ENCODE measurements at places on chromosomes 3 and 15.
A peak's percentile ranks its signal among the peaks of the same experiment; 100 is the strongest.

- no peak for DNase-seq
These were observed 242.9 kb upstream of the BHLHE40 start for GRCh38 chr3:4736284-4736861.

GRCh38 chr3:136075218-136075808 is 109.8 kb downstream of the PPP2R3A start:
- peak; percentile 49 for DNase-seq

GRCh38 chr15:73915082-73915481 is 11.2 kb upstream of the LOXL1 start:
- no peak for DNase-seq

GRCh38 chr3:11553436-11554235 is 90.1 kb downstream of the VGLL4 start:
- no peak for DNase-seq

DNA sequence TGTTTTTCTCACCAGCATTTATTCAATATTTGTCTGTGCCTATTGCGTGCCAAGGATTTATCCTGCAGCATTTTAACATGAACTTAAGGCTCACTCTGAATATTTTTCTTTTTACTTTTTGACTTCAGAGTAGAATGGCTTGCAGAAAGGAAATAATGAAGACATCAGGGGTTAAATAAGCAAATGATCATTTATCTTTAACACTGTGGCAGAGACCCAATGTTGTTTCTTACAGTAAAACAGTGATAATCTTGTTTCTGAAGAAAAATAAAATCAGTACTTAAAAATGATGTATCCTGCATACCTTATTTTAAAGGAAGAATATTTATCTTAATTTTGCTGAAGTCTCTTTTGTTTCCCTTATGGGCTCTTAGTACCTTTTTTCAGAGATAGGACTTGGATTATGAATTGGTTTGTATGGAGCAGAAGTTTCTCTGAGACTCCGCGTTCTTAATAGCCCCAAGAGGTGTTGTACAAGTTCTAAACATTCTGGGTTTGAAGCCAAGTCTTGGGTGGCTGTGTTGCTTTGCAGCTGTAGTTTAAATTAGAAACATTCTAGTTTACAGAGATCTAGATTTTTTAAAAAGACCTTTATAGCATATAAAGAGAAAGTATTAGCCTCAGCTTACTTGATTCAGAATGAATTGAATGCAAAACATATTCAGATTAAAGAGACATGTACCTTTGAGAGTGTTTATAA is 40.5 kb downstream of the COL6A6 start:
- no peak for DNase-seq

DNA sequence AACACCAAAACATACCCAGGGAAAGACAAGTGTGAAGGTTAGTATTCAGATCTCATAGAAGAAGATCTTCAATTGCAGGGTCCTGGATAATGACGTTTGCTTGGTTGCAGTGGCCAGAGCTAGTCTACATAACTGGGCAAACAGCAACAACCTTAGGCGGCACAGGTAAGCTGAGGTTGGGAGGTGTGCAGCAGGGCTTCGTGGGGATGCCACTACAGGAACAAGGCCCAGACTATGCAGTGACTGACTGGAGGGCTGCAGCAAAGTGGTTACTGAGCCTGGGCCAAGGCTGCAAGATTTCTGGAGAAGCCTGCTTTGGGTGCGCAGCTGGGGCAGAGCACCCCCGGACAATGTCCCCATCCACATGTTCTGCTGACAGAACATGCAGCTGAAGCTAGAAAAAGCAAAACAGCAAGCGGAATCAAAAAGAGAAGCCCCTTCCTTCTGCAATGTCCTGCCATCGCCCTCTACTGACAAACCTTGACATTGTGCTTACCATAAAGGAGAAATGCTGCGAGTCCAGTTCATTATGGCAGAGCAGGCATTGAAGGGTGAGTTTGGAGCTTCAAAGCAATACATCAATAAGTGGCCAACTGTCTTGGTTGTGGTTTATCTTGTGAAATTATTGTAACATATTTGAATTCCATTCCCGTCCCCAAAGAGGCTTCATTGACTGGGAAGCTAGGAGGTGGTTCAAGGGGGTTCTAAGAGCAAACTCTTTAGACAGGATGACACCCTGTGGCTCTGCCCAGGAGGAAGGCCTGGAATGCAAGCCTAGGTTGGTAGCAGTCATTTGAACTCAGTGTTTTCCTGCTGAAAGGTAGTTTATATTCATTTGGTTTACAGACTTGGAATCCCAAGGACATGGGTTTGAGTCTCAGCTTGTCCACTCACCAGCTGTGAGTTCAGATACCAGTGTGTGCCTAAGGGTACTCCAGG is 217.0 kb downstream of the PDCD6IP start:
- no peak for DNase-seq

DNA sequence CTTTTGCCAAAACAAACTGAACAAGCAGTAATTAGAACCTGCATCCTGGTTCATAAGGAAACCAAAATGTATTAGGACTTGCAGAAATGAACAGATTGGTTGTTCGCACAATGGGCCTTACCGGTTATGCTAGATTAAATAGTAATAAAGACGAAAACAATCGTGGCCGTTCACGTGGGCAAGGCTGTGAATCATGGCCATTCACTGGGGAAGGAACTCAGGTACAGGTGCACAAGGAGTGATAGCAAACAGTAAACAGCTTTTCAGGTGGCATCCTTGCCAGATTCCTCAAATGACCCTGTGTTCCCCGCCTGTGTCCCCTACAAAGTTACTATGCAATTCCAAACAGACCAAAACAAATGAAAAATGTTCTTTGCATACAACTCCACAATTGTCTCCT is 8.2 kb downstream of the LRIG1 start:
- no peak for DNase-seq

DNA sequence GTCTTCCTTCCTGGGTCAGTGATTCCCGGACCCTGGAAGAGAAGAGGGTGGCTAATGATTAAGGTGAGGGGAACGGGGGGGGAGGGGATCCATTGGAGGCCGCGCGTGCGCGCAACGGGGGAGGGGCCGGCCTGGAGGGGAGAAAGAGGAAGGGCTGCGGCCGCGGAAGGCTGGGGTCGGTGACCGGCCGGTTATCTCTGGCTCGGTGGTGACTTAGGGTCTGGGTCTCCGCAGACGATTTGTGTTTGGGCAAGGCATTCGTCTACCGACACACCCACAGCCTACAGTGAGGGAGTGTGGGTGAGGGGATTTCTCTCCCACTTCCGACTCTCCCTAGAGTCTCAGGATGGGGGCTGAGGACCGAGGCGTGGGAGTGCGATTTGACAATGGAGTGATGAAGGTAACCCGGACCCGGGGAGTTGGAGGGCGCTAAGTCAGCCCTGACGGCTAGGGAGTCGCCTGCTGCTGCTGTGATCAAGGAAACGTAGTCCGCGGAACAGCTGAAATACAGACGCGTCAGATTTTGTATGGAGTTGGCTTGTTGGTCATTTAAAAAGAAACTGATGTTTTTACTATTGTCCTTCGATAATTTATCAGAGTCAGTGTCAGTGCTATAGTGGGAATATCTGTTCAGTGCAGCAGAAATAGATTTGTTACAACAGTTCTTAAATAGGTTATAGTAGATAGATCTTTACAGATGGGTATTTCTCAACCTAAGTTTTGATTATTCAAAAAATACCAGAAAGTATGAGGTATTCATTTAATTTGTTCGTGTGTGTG is 733 bp downstream of the RNF111 start:
- DNase-seq = peak; percentile 75

DNA sequence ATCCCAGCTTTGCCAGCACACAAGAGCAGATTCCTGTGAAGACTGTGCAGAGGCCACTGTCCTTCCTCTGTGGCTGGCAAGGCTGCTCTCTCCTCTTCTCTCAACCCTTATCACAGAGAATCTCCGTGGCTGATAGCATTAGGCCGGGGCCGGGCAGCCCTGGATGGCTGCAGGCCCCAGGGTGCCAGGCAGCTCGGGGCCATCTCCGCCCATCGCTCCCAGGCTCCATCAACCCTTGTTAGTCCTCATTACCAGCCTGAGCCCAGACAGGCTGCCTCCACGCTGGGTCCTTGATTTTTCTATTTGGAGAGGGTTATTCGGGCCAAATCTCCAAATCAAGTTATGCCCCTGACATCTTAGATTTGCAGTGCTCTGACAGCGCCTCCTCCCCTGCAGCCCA is 39.1 kb downstream of the MRPL46 start:
- DNase-seq = no peak

DNA sequence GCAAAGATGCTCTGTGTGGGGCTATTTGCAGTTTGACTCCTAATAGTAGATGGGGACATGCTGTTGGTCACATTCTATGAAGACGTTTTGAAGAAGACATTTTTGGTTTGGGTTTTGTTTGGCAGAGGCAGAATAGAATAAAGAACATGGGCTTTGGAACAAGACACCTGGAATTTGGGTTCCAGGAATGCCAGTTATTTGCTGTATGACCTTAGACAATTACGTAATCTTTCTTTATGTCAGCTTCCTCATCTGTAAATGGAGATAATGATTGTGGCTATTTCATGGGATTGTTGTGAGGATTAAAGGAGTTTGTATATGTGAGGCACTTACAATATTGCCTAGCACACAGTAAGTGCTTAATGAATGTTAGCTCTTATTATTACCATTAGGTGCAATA is 91.6 kb downstream of the MESD start:
- DNase-seq = no peak

DNA sequence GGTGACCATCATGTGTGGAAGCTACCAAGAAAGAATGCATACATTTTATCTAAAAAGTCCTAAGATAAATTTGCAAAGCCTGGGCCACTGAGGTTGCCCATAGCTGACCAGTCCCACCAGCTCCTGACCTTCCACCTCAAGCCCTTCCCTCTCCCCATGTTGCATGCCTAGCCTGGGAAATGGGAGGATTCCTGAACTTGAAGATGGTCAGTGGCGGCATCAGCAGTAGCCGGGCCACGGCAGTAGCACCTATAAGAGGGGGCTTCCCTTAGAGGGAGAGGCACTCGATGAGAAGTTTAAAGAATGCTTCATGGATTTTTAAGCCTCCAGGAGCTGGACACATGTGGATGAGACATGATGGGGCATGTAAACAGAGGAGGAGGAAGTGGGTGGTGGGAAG is 172.1 kb downstream of the KLF13 start:
- DNase-seq = no peak

DNA sequence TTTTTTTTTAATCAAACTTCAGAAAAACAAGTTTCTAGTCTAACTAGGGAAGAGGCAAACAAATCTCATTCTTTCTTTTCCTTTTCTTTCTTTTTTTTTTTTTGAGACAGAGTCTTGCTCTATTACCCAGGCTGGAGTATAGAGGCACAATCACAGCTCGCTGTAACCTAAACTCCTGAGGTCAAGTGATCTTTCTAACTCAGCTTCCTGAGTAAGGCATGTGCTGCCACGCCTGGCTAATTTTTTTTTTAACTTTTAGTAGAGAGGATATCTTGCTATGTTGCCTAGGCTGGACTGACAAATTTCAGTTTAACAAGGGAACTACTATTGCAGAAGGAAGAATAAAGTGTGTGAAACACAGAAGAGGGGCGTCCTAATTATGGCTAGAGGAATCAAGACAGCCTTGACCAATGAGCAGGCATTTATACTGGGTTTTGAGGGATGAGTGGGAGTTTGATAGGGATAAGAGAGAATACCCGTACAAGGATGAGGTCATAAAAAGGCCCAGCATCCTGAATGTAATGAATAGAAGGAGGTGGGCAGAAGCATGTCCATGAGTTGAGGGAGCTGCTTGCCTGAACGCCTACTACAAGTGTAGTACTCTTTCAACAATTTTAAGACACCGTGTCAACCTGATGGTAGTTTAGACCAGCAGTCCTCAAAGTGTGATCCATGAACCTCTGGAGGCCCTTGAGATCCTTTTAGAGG is 6.7 kb upstream of the ZFAND6 start:
- no peak for DNase-seq

DNA sequence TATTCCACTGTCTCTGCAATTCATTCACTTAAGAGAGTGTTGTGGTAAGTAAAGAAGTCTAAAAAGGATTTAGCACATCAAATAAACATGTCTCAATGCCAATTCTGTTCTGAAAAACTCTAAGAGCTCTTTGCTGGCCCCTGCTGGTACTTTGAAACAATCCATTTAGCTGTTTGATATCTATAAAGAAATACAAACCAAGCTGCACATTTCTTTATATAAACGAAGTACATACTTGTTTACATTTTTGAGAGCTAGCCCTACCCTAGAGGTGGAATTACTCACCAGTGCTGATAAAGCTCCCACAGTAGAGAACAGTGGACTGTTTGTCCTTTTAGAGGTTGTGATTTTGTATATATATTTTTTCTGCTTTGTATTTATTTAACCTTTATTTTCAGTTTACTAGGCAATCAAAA is 75.5 kb downstream of the NEDD4 start:
- DNase-seq = no peak

GRCh38 chr3:112688085-112688769 is 47.3 kb upstream of the CCDC80 start:
- DNase-seq = no peak

DNA sequence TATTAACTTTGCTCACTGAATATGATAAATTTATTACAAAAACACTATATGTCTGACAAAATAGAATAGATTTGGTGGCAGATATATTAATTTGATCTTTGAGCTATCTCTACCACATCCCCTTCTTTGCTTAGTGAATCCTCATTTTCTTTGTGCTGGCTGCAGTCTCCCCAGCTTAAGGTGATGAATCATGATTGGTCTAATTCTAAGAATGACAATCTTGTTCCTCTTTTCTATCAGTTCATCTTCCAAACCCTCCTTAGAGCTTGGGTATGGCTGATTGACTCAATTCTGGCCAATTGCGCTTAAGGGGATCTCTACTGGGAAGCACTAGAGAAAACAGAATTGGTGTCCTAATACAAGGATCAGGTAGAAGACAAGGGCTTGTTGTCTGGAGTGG is 309.6 kb upstream of the GOLIM4 start:
- DNase-seq = no peak

DNA sequence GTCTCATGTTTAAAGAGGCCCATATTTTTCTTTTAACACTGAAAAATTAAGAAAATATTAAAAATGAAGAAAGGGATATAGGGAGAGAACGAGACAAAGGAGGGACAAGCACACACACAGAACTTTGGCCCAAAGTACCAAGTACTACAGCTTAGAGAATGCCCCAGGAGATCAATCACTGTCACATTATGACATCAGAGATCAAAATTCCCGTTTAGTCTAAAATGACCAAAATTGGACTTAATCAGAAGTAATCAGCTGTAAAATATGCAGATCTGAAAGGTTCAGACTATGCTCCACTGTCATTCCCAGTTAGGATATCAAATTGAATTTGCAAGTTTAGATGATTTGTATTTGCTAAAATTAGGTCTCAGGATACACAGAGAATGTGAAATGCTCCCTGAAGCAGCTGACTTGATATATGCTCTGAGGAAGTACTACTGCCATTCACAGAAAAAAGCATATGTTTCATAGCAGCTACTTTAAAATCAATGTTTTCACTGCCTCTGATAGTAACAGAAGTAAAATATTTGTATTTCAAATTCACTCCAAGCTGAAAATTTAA is 123.0 kb downstream of the PEAK1 start:
- no peak for DNase-seq

- no peak for DNase-seq
These were observed at the start of gene BTLA for GRCh38 chr3:112498914-112499711. TSS of gene BTLA (minus strand) at chr3:112499472. CDS start at chr3:112499358, 114 bp downstream.
